ENCODE measurements at places on chromosomes 5 and 9. TPM values are rescaled to one million over a fixed set of nuclear protein-coding genes. Genes with fewer than 3 reads are reported as not detected.

GRCh38 chr5:25618821-25619220 lies 974.0 kb upstream of the CDH10 start:
- DNase-seq: no peak

DNA sequence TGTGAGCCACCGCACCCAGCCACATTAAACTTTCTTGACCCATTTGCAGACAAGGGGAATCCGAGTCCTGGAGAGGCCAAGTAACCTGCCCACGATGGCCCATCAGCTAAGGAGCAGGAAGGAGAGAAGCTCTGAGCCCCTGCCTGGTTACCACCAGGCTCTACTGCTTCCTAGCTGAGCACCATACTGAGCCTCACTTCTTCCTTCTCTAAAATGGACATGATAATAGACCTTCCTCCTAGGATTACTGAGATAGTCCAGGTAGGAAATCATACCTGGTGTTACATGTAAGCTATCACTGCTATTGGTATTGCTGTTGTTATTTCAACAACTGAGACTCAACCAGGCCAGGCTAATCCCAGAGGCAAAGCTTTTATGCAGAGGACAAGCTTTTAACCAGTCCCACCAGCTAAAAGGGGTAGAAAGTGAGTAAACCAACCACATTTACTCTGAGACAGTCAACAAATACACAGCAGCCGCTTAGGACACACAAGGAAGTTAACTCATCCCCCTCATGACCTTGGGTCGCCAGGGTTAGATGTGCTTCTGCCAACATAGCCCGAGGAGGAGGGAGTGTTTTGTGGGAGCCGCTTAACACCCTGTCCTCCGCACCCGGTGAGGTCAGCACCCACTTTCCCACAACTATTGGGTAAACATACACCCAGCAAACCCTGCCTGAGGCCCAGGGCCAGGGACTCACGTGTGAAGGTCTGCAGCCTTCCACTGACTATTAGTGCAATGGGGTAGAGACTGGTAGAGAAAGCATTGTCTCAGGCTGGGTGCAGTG lies 20.6 kb upstream of the PTGES start:
- no peak for DNase-seq

- no peak for DNase-seq
Measured at GRCh38 chr5:143198332-143198731, 205.2 kb downstream of the NR3C1 start.

GRCh38 chr5:119397518-119398380 lies 41.9 kb downstream of the TNFAIP8 start:
- no peak for DNase-seq

- DNase-seq: no peak
Measured at GRCh38 chr9:35521708-35522107, 31.8 kb downstream of the RUSC2 start.

DNA sequence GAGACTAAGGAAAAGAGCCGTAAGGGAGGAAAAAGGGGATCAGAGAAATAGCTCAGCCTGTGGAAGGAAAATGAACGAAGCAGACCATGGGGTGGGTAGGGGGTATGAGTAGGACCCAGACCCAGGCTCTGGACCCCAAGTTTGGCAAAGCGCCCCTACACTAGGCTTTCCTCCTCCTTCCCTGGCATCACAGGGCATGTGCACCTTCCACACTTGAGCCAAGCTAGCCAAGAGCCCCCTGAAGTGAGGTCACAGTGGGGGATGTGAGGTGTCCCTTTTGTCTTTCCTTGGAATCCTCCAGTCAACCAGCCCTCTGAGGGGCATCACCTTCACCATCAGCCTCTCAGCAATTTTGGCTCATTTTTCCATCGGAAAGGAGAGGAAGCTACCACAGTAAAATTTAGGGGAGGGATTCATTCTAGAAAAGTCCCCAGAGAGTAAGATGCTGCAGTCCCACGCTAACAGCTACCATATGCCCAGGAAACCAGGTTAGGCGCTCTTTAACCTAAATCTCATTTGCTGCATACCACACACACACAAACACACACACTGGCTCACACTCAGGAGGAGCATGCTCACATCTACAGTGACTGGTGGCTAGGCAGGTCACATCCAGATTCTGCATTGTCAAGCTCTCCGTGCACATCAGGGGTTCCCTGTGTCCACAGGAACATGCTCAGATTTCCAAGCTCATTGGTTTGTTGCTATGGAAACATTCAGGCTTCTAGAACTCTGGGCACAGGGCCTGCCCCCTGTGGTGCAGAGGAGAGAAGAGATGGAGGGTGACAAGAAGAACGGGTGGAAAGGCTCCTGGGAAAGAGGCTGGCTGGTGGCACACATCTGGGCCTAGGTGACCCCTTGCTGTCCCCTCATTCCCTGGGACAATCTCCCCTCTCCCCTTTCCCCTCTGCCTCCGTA lies 9.9 kb downstream of the REEP2 start:
- no peak for DNase-seq

DNA sequence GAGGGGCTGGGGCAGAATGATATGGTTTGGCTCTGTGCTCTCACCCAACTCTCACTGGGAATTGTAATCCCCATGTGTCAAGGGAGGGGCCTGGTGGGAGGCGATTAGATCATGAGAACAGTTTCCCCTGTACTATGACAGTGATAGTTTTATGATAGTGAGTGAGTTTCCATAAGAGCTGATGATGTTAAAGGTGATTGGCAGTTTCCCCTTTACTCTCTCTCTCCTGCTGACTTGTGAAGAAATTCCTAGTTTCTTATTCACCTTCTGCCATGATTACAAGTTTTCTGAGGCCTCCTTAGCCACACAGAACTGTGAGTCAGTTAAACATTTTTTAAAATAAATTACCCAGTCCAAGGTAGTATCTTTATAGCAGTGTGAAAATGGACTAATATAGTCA lies 120.4 kb upstream of the CDH9 start:
- DNase-seq: no peak

- DNase-seq: no peak
Measured at GRCh38 chr9:118651511-118651910, 717.7 kb downstream of the BRINP1 start.

DNA sequence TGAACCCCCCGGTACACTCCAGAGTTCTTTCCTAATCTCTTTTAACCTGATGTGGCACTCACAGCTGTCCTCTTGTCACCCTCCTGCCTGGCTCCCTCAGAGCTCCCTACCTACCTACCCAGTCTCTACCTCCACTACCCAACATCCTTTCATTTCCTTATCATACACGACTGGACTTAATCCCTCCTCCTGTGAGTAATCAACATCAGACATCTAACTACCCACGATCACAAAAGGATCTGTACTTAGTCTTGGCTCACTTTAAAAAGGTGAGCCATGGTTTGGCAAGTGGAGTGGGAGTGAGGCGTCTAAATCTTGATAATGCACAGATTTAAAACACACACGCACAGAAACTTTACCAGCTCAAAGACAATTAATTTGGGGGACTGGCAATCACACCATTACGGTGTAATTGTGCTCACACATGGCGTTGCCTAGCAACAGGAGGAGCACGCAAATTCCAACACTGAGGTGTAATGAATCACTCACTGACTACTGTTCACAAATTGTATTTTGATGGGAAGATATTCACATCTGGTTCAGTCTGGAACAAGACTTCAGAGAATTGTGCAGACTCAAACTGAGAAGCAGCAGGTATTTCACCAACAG lies 235.9 kb downstream of the EPB41L4A start:
- no peak for DNase-seq

DNA sequence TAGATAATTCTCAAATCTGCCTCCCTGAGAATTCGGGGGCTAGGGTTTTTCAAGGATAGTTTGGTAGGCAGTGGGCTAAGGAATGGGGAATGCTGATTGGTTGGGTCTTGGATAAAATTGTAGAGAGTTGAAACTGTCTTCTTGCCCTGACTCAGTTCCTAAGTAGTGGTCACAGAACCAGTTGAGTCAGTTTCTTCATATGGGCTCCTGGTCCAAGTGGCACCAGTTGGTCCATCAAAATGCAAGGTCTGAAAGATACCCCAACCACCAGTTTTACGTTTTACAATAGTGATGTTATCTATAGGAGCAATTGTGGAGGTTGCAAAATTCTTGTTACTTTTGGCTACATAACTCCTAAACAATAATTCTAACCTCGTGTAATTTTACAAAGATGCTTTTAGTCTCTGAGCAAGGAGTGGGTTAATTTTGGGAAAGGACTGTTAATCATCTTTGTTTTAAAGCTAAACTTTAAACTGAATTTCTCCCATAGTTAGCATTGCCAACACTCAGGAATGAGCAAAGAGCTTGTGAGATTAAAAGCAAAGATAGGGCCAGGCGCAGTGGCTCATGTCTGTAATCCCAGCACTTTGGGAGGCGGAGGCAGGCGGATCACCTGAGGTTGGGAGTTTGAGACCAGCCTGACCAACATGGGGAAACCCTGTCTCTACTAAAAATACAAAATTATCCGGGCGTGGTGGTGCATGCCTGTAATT lies 7.7 kb downstream of the CDK7 start:
- no peak for DNase-seq

- no peak for DNase-seq
Measured at GRCh38 chr9:137734181-137734580, 115.4 kb downstream of the EHMT1 start.

DNA sequence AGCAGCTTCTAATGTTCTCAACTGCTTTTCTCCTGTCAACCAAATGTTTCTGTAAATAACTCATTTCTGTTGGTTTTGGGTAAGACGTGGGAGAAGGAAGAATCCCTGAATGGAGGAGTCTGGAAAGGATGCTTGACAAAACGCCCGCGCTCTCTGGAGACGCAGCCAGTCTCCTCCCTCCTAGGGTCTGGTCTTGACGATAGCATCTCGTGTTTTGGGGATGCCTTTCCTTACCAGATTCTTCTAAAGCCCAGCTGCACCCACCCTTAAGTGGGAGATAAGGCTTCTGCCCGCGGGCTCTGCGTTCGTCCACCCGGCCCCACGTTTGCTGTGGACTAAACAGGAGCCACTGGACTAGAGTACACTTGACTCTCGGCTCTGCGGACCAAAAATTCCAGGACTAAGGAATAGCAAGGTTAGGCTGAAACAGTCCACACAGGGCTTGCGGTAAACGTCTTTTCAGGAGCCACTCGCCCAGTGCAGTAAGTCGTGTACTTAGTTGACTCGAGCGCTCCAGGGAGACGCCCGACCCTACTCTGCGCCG lies 491 bp upstream of the CTSL start:
- DNase-seq: no peak

GRCh38 chr9:16501726-16502125 lies 368.7 kb downstream of the BNC2 start:
- no peak for DNase-seq

DNA sequence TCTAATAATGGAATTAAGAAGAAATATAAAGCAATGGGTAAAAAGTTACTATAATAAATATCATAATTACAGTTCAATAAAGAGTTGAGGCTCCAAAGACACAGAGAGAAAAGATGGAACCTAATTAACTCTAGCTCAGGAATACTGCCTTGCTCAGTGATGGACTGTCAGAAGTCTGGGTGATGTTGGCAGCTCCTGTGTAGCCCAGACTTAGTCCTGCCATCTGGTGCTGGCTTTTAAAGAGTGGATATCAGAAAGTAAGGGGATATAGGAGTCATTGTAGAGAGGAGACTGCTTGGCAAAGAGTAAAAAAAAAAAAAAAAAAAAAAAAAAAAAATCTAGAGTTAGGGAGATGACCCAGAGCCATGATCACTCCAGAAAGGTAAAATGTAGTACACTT lies 551.9 kb upstream of the DMAC1 start:
- no peak for DNase-seq

DNA sequence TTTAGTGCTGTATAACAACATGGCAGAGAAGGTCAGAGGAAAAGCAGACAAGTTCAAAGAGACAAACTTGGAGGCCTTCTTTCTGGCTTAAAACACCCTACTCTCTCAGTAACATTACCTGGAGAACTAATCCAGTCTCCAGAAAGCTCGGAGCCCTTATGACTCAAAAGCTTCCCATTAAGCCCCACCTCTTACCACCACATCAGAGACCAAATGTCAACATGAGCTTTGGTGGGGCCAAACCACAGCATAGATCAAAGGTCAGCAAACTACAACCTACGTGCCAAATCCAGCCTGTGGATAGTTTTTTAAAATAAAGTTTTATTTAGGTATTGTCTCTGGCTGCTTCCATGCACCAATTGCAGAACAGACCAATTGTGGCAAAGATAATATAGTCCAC lies 589.9 kb downstream of the DNAH5 start:
- no peak for DNase-seq

DNA sequence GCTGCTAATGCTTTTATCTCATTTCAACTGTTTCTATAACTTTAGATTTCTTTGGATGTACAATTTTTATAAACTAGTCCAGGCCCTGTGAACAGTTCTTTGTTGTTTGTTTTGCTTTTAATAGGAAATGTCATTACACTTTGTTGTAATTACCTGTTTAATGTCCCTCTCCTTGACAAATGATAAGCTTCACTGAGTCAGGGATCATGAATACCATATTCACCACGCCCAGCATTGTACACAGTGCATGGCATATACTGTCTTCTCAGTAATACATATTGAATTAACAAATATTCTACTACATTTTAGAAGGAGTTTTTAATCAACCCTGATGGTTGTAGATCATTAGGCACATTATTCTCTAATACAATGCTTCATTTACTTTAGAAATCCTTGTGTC lies 1105.0 kb downstream of the MAT2B start:
- DNase-seq: no peak

DNA sequence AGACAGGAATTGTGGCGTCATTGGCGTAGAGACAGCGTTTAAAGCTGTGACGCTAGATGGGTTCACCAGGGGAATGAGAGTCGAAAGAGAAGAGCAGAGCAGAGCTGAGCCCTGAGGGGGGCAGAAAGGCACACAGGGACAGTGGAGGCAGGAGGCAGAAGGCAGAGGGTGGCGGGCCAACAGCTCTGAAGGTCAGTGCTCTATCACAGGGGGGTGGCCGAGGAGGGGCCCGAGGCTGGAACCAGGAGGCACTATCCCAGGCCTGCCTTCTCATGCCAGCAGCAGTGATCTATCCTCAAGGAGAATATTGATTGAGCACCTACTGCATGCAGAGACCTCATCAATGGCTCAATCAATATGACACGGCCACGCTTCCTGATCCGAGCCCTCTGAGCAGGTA lies 132.4 kb downstream of the KCNIP1 start:
- no peak for DNase-seq

DNA sequence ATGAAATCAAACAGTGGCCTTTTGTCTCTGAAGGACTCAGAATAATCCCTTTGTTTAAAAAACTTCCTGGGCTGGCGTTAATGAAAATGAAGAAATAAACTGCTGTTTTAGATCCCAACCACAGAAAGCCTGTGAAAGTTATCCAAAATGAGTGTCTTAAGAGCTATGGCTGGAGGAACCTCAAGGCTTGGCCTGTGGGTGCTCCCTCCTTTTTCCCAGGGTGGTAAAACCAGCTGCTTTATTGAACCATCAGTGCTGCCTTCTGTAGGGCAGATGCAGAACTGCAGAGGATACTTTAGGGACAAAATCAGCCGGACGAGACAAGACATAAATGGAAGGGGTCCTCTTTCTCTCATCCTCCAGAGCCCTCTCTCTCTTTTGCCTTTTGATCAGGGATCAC lies 100.9 kb downstream of the SMARCA2 start:
- DNase-seq: peak; percentile 40

Gene NKD2
- 1.8 TPM for total RNA-seq

Gene ZDHHC11
- 14.3 TPM for total RNA-seq

Gene SH3PXD2B
- total RNA-seq: 74.1 TPM

Gene ALDH7A1
- 76.6 TPM for total RNA-seq

Gene CCNI2
- not detected for total RNA-seq

Gene ROR2
- total RNA-seq: 3.5 TPM

Gene RANBP3L
- not detected for total RNA-seq

All from endothelial cell (in vitro differentiated cells).